ENCODE measurements at places on chromosomes 13 and 19.
A peak's percentile ranks its signal among the peaks of the same experiment; 100 is the strongest.

- DNase-seq = peak; percentile 86
Measured at GRCh38 chr19:41575998-41576397, at the start of gene CEACAM21. CEACAM21 (plus strand) TSS chr19:41576166; CDS start chr19:41576275, 109 bp downstream.

DNA sequence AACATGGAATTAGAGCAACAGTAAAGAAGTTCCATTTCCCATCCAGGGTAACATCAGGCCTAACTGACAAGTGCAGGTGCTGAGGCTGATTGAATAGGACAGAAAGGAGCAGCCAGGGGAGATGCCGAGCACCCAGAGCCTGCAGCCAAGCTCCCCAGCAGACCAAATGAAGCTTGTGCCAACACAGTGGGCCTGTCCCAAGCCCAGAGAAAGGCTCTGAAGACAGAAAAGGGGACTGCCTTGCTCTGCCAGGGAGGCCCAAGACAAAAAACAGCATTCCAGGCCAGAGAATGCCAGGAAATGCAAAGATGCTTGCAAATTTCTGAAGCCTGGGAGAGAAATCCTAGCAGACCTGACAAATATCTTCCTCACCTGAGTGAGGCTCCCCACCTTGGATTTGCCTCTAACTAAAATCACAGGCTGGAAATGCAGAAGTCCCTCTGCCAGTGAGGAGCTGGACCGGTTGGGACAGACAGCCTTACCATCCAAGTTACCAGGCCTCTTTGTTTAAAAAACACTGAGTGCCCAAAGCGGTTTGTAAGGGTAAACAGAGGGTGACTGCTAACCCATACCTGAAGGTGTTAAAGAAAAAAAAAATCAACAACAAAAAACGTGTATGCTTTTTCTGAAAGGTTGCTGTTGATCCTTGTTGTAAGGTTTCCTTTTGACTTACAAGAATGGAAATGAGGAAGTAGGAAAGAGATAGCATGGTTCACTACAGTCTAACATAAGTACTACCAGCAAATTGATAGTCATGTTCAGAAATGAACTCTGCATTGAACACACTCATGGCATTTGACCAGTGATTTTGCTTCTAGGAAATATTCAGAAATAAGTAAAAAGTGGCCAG lies 11.8 kb upstream of the HMGB1 start:
- peak; percentile 3 for DNase-seq

DNA sequence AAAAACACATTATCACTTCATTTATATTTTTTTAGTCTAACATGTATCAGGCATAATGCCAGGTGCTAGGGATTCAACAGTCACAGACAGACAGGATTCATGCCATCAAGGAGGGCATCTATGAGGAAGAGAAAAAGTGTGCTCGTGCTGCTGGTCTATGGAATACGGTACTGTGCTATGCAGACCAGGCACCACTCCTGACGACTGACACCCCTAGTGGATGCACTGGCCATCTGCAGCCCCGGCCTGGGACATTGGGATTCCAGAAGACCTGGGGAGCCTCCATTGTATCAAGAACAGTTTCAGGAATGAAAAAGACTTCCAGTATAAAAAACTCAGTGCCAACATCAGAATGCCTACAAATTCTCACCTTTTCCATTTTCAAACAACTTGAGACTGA lies 94.0 kb downstream of the KLF12 start:
- no peak for DNase-seq

- DNase-seq = no peak
Measured at GRCh38 chr13:28489524-28489931, 5.4 kb downstream of the FLT1 start.

DNA sequence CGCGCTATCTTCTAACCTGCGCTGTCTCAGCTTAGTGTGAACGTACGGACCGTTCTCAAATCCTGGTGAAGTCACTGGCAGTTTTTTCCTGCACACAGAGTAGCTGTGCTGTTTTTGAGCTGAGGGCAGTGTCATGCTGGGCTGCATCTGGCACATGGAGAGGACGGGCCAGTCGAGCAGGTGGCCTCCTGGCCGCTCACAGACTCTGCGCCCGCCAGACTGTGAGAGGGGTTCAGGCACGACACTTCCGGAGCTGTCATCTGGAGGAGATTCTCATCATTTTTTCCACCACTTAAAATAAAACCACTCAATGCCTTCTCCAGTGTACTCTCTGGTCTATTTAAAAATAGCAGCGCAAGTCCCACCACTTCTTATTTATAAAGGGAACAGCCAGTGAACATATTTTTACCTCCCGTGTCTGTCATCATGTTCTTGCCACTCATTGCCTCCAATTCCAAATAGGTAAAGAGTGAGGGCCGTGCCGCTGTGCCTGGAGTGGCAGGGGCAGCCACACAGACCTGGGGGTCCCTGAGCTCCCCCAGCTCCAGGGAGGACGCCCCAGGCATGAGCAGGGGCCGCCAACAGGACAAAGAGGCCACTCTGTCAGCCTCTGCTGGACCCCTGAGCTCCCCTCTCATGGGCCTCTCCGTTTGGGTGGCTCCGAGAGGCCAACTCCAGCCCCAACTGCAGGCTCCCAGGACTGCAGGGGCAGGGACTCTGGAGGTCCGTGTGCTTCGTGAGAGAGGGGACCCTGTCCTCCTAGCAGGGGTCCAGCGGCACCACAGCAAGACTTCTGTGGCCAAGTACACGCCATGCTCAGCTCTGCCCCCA lies 36.9 kb upstream of the GRTP1 start:
- DNase-seq = no peak

GRCh38 chr13:114131583-114132418 lies 622 bp downstream of the RASA3 start:
- DNase-seq = peak; percentile 27

GRCh38 chr19:43476606-43477005 lies 11.2 kb upstream of the LYPD3 start:
- no peak for DNase-seq

DNA sequence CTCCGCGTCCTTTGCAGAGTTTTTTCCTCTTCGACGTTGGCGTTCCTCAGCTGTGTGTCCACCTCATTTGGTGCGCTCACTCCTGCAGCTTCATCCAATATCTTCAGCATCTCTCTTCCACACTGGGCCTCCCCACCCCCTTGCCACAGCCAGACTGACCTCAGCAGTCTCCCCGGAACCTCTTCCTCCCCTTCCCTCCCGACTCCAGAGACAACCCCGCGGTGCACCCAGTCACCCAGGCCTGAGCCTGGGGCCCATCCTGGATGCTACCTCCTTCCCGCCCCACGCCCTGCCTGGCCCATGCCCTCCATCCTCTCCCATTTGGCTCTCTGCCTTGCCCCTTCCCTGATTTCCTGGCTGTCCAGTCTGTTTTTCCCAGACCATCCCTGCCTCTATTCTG lies 8.1 kb upstream of the C5AR2 start:
- peak; percentile 68 for DNase-seq

DNA sequence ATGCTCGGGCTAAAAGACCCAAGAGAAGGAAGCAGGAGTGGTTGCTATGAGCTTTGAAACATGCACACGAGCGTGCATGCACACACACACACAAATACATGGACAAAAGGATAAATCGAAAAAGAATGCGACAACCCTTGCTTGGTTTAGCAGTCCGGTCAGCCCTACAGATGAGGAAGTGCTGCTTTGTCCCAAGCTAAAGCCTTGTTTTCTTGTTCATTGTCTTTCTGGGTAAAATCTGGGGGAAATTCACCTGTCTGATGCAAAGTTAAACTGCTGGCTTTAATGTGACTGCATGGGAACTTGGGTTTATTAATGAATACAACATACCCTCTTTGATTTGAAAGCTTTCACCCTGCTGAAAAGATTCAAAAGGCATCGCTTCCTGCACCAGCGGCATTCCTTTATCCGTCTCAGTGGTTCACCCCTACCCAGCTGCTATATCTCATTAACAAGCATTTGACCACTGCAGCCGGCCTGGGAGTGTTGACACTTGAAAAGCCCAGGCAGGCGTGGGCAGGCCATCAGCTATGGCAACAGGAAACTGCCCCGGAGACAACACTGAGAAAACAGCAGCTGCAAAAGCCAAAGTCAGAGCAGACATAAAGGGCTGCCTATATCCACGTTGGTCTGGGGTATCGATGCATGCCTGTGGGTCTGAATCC lies 301.7 kb downstream of the NDFIP2 start:
- peak; percentile 39 for DNase-seq

DNA sequence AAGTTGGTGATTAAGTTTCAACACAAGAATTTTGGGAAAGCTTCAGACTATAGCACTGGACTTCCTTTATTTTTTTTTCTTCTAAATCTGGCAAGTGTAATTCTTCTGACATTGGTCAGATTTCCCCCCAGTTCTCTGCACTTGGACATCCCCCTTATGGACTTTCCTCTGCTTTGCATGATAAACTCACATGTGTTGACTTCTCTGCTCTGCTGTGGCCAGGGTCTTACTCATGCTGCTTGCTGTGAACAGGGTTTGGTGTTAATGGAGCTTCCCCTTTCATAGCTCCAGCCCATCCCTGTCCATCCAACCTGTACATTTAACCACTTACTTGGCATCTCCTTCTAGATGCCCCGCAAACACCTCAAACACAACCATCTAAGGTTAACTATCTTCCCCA lies 70.5 kb upstream of the SPATA13 start:
- DNase-seq = peak; percentile 73

DNA sequence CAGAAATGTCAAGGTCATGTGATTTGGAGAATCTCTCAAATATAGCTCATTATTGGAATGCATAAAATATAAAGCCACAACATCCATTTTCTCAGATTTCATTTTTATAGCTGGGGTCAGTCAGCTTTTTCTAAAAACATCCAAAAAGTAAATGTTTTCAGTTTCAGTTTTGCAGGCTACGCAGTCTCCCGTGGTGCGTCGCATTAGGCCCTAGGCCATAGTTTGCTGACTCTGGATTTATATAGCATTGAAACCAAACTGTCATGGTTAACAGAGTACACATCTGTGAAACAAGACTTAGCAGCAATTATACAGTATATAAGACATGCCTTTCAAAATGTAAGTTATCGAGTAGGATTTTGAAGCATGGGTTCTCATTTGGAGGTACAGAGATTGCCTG lies 140.0 kb downstream of the IRS2 start:
- no peak for DNase-seq

DNA sequence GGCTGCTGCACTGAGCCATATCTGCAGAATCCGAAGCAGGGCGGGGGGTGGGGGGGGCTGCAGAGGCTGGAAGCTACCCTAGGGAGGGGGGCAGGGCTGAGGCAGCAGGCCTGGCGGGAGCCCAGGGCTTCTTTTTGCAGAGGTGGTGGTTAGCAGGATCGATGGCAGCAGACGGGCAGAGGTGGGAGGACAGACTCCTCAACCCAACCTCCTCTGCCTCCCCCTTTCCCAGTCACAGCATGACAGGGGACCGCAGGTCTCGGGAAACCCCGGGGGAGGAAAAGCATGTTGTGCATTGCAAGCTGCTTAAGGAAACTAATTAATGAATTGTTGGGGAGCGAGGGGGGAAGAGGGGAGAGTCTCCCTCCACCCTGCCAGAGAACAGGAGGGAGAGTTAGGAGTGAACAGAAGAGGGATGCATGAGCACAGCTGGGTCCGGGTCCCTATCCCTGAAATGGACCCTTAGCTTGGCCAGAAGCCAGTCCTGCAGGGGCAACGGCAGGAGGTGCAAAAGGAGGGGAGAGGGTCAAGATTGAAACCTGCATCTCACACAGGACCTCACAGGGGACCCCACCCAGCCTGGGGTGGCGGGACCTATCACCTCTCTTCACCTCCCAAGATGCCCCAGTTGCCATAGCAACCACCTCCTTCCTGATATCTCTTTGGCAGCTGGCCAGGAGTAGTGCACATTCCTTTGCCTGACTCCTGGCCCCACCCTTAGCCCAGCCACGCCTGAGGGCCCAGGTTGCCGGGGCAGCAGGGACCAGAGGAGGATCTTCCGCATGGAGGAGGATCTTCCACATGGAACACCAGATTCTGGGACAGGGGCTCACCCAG lies 1.8 kb downstream of the FXYD7 start:
- DNase-seq = no peak

DNA sequence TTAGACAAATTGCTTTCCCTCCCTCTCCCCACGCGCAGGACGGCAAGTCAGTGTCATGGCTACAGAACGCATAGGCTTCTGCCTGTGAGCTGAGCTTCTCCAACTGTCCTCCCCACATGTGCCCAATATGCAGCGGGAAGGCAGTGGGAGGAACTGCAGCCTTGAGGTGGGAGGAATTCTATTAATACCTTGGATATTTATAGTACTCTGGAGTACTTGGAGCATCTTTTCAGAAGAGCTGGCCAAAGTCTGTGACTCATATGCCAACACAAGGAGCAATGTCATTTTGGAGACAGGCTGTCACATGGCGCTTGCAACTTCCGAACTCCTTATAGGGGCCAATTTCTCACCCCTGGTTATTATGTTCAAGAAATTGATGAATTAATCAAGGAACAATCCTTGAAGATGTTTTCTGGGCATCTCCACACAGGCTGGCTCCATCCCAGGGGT lies 245.0 kb upstream of the SERP2 start:
- peak; percentile 31 for DNase-seq

DNA sequence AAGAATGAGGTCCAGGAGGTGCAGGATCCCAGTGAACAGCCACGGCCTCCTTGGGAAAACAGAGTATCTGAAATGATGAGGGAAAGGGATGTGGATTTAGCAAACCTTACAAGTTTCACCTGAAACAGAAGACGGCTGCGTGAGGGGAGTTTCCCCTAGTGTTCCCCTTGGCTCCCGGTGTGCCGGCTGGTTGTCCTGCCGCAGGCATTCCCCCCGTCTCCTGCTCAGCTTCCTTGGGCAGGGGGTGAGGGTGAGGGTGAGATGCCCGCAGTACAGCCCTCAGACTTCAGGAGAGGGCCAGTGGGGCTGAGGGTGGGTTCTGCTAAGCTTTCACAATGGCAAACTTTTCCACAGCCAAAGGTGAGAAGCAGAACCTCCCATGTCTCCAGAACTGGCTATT lies 201.1 kb upstream of the SOX1 start:
- DNase-seq = no peak

- DNase-seq = no peak
Measured at GRCh38 chr13:85896516-85897450, 97.6 kb upstream of the SLITRK6 start.

GRCh38 chr13:48539550-48539949 lies 6.7 kb upstream of the RCBTB2 start:
- peak; percentile 42 for DNase-seq

- no peak for DNase-seq
Measured at GRCh38 chr19:39471756-39472536, 8.7 kb upstream of the TIMM50 start.

- no peak for DNase-seq
Measured at GRCh38 chr19:30729451-30729850, 357.3 kb downstream of the ZNF536 start.

DNA sequence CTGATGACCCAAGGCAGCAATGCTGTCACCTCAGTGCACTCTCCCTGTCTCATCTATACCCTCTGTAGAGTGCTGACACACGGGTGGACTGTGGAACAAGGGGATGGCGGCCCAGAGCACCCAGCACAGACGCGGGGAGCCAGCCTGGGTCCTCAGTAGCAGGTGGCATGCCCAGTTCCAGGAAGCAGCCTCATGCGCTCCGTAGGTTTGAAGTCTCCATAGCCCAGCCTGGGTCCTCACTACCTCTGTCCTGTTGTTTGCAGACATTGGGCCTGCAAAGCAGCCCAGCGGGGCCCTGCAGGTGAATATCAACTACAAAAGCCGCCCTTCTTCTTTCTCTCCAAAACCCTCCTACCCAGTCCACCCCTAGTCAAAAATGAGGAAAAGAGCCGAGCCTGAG lies 5.0 kb upstream of the SLC7A9 start:
- no peak for DNase-seq

Measured in suppressor macrophage treated with lipopolysaccharide for 1 hour (primary cell).